ENCODE measurements at places on chromosomes 7 and 10. TPM values are rescaled to one million over a fixed set of nuclear protein-coding genes. Genes with fewer than 3 reads are reported as not detected.

Gene CALML5
- total RNA-seq, result not detected

Gene FAM3C
- 31.3 TPM for total RNA-seq

Gene TNKS2
- 37.5 TPM for total RNA-seq

Gene MINDY4
- total RNA-seq, result 0.40 TPM

Gene CRHR2
- not detected for total RNA-seq

Gene SPDYE9
- not detected for total RNA-seq

Gene OPALIN
- not detected for total RNA-seq

DNA sequence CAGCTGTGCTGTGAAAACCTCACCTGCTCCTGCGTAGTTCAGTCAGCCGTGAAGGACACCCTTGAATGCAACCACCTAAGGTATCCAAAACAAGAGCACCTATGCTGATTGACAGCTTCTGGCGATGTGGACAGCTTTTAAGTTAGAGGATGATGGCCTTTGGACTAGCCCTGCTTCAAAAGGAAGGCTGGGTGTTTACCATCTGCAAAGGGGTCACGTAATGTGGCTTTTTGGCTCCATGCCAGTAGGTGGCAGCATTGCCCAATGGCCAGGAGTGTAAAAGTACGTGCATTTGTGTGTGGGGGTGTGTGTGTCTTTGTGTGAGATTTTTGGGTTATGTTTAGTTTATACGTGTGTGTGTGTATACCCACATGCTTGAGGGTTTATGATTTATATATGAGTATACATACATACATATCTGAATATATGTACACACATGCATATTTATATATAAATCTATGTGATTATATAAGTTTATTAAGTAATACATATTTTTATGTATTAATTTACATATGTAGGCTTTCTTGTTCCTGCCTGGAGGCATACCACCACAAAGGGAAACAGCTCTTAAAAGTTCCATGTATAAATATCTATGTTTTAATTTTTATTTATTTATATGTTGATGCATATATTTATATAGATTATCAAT, 236.3 kb upstream of the ANKRD30A start:
- peak; percentile 28 for DNase-seq

DNA sequence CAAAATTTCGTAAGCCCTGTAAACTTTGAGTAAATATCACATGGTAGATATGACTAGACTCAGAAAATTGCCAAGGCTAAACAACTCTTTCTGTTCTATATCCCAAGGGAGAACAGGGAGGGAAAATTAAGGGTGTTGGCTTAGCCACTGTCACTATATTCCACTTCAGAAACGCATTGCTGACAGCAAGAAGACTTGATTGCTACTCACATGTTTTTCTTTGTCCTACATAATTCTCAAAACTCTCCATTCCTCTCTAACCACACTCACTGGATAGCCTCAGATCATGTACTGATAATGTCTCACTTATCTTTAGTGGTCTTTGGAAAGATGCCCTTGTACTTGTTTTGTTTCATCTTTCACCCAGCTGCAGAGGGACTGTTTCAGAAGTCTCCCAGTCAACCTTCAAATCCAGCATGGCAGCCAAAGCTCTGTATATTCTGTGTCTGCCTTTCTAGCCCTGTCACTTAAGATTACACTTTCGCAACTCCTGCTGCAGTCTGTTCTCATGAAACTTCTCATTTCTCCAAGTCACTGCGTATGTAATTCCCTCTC, 582.4 kb upstream of the FZD8 start:
- DNase-seq, result no peak

- peak; percentile 11 for DNase-seq
Observed at GRCh38 chr10:93604146-93604545, 3.1 kb upstream of the RBP4 start.

DNA sequence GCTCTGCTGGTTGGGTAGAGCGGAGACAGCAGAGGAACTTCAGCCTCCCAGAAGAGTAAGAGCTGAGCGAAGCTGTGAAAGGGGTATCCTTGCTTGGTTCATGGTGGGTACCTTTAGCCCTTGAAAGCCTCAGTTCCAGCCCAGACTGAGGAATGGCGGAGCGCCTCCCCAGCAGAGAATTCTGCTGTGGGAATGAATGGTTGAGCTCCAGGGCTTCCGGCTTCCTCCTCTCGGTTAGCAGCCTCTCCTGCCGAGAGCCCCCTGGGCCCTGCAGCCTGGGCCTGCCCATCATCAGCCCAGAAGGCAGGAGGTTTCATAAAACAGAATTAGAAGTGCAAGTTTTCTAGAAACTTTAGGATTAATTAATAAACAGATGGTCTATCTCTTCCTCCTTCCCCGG, 79.9 kb upstream of the ANLN start:
- DNase-seq, result no peak

DNA sequence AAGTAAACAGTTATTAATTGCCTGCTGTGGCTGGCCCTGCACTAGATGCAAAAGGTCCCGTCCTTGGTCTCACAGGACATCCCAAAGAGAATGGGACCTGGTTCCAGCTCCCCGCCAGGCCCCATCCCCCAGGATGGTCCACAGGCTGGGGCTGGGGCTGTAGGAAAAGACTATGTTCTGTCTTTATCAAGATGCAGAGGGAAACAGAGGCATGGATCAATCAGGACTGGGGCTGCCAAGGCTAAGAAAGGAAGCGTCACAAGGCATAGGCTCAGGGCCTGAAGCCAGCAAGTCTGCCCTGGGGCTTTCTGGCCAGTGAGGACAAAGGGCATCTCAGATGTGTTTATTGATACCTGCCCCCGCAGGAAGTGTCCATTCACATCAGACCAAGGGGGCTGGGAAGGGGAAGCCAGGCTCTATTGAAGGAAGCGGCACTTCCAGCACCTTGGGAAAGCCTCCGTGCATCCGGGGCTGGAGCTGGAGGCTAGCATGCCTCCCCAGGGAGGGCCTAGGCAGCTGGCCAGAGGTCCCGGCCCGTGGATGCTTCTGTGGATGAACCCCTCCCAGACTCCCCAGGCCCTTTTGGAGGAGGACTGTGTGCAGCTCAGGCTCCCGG, 5.8 kb downstream of the VSIR start:
- peak; percentile 66 for DNase-seq

GRCh38 chr10:84695902-84696301, 367.5 kb downstream of the CCSER2 start:
- no peak for DNase-seq

DNA sequence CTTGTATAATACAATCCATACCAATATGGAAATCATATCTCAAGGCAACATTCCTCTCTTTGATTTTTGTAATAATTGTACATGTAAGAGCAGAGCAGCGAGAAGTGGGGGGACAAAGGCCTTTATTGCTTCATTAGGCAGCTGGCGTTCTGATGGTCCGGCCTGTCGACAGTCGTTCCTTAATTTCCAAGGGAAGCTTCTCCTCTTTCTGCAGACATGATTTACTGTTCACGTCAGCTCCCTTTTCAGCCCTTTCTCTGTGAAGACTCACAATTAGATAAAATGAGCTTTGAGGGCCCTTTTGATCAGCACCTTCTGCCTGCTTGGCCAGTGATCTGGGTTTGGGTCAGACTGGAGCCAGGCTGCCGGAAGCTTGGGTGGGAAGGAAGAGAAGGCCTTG, 65.6 kb upstream of the CTBP2 start:
- no peak for DNase-seq

GRCh38 chr10:11586170-11586569, 25.3 kb downstream of the USP6NL start:
- peak; percentile 28 for DNase-seq

DNA sequence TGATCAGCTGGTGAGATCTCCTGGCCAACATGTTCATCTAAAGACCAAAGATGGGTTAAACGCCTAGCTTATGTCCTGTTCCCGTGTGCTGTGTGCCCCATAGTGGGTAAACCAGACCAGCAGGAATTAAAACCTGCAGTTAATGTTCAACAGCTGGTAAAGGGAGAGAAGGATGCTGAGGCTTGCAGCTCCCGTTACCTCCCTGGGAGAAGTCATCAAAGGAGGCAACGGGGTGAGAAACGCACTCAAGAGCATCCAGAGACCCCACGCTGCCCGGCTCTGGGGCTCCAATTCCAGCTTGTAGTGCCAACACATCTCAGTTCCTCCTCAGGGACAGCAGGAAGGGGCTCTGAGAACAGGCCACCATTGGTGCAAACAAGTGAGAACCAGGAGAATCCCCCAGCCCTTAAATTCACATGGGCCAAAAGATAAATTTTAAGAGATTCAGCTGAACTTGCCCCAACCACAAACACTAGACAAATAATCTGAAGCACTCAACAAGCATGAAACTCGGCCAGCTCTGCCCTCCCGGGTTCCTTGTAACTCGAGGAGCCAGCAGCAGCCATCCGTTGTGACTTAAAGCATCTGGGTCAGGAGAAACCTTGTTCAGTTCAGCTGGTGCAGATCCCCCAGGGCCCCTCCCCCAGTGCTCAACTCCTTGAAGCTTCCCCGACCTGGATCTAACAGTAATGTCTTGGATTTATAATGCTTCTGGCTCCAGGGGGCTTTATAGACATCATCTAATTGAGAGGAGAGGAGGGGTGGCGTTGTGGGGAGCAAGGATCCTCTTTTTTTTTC, 29.4 kb downstream of the FAM241B start:
- DNase-seq, result no peak

DNA sequence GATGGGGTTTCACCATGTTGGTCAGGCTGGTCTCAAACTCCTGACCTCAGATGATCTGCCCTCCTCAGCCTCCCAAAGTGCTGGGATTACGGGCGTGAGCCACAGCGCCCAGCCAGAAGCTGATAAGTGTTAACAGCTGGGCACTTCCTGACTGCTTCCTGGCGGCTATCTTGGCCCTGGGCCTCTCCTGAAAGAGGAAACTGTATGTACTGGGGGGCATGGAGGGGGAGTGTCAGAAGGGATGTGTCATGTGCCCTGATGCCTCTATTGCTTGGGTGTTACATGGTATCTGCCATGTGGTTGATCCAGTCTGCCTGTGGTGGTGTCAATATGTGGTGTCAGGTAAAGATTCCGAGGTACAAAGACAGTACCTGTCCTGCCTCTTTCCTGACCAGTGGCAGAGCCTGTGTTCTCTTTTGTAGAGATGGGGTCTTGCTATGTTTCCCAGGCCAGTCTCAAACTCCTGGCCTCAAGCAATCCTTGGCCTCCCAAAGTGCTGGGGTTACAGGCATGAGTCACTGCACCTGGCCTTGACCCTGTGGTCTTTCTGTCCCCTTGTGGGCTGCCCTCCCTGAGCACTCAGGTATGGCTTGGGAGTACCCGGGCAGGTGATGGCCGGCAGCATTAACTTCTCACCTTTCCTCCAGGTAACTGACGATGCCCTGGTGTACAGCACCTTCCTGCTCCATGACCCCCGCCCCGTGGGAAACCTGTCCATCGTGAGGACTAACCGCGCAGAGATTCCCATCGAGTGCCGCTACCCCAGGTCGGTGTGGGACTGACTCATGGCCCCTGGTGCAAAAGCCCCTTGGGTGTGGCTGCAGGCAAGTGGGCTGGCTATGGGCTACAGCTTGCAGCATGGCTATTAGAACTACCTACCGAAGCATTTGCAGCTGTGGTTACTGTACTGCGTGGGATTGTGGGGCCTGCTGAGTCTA, 4.4 kb downstream of the ZP3 start:
- DNase-seq, result peak; percentile 61

GRCh38 chr7:46532571-46532970, 611.5 kb upstream of the IGFBP3 start:
- no peak for DNase-seq

Data from lung microvascular endothelial cell (primary cell).